DND-41 (cell line): ENCODE measurements at places on chromosomes 2 and 18.

GRCh38 chr2:28268386-28268785 lies 124.3 kb upstream of the FOSL2 start:
- H3K27me3 ChIP-seq = no peaks in the 10 kb centered on the region
- H3K36me3 ChIP-seq = no peaks in the 10 kb centered on the region; the same call in 1 of the 2 replicates
- no peak overlapping the region for H3K4me3 ChIP-seq
- no peak overlapping the region for H3K27ac ChIP-seq
- no peak for DNase-seq
- no peaks in the 10 kb centered on the region for H3K4me1 ChIP-seq

GRCh38 chr2:97931118-97931857 lies 64.5 kb downstream of the TMEM131 start:
- H3K27ac ChIP-seq = no peak overlapping the region
- peaks cover 10% of the 10 kb centered on the region for H3K4me1 ChIP-seq
- H3K4me3 ChIP-seq = no peak overlapping the region
- H3K36me3 ChIP-seq = no peaks in the 10 kb centered on the region
- no peak for DNase-seq

GRCh38 chr18:76450452-76451395 lies 44.3 kb downstream of the ZNF516 start:
- peaks cover 10% of the 10 kb centered on the region for H3K27me3 ChIP-seq
- no peaks in the 10 kb centered on the region for H3K36me3 ChIP-seq
- no peak overlapping the region for H3K4me3 ChIP-seq
- H3K27ac ChIP-seq = no peak overlapping the region

DNA sequence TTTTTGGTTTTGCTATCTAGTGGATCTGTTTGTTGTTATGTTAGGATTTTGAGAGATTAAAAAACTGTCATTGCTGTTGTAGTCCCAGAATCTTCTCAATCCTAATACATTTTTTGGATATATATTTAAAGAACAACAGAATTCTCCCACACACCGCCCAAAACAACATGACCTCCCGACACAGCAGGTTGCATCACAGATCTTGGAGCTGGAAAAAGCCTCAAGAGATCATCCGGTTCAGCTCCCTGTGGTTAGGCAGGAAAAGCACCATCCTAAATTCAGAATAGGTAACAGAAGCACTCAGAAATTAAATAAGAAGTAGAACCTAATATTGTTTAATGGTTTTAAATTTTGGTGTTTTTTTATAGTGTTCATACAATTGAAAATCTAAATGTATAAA lies 251.4 kb upstream of the STON1 start:
- no peaks in the 10 kb centered on the region for H3K27me3 ChIP-seq
- no peaks in the 10 kb centered on the region for H3K36me3 ChIP-seq
- H3K4me1 ChIP-seq = no peaks in the 10 kb centered on the region
- DNase-seq = no peak
- no peak overlapping the region for H3K4me3 ChIP-seq
